ENCODE measurements at places on chromosomes 4 and X.

GRCh38 chr4:78749258-78749971 lies 26.7 kb upstream of the BMP2K start:
- DNase-seq, result no peak

- DNase-seq, result no peak
Observed at GRCh38 chrX:20686256-20686655, 419.5 kb upstream of the RPS6KA3 start.

GRCh38 chrX:154452823-154453222 lies 5.3 kb upstream of the PLXNA3 start:
- DNase-seq, result no peak

- DNase-seq, result peak; percentile 69
Observed at GRCh38 chr4:55545641-55546505, 836 bp downstream of the CLOCK start.

Measured in EL (cell line).